T follicular helper cell (primary cell): ENCODE measurements at places on chromosomes 2 and 18.

DNA sequence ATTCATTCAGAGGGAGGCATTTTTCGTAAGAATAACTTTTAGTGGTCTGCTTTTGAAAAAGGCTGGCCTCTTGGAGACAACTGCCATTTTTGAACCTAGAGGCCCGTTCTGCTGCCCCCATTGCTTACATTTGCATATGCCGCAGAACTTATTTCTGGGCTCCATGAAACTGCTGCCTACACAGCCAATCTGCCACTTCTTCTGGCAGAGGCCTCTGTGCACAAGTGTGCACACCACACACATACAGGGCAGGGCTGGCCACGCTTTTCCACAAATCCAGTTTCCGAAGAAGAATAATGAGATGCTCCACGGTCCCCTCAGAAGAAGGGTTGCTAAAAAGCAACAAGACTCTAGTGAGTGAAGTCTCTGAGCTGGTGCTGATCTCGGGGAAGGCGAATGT lies 56.2 kb downstream of the TMEM200C start:
- no peak for DNase-seq

GRCh38 chr2:42366411-42366810 lies 5.4 kb upstream of the COX7A2L start:
- DNase-seq = no peak

DNA sequence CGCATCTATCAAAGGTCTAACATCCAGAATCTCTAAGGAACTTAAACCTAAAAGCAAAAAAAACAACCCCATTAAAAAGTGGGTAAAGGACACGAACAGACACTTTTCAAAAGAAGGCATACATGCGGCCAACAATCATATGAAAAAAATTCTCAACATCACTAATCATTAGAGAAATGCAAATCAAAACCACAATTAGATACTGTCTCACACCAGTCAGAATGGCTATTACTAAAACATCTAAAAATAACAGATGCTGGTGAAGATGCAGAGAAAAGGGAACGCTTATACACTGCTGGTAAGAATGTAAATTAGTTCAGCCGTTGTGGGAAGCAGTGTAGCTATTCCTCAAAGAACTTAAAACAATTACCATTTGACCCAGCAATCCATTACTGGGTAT lies 38.0 kb downstream of the PPP3R1 start:
- DNase-seq = no peak

GRCh38 chr2:49936965-49937364 lies 782.6 kb upstream of the FSHR start:
- DNase-seq = no peak

DNA sequence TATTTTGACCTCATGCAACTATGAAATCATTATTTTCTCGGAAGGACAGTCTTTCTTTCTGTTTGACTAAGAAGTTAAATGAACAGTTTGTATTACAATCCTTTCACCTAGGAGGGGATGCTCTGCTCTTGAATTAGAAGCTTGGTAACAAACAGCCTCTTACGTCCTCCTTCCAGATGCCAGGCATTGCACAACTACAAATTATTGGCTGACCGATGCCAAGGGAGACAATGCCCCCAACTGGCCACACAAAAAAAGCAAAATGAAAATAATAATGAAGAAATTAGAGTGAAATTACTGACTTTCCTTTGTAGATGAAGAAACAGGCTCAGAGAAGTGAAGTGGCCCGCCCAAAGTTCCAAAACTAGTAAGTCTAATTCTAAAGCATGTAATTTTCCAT lies 177.9 kb downstream of the CYRIA start:
- no peak for DNase-seq

DNA sequence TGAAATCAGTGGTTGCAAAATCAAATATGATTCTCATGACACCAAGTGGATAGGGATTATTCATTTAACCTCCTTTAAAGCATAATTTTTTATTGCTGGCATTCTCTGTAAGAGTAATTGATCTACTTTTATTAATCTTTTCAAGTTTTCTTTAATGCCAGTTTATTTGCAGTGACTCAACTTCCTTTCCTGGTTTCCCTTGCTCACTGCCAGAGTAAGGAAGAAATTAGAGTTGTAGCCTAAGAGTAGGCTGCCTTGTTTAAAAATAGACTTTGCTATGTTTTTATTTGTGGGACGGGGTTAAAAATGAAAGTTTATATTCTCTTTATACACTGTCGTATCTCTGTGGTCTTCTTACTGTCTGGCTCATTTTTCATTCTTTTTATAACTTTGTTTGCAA lies 148.6 kb downstream of the WDR7 start:
- DNase-seq = no peak

DNA sequence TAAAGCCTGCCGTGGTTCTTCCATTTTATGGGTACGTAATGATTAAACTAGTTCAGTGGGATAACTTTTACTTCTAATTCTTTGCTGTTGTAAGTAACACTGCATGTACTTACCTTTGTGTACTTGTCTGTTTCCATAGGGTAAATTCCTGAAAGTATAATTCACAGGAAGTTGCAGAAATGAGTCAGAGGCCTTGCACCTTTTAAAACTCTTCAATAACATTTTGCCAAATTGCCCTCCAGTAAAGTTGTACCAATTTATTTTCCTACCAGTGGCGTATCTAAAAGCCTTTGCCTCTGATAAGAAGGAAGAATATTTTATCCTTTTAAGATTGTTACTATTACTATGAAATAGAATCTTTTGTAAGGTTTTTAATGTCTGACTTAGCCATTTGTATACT lies 65.1 kb downstream of the CAB39 start:
- no peak for DNase-seq

GRCh38 chr2:142601794-142602193 lies 275.7 kb upstream of the KYNU start:
- no peak for DNase-seq

DNA sequence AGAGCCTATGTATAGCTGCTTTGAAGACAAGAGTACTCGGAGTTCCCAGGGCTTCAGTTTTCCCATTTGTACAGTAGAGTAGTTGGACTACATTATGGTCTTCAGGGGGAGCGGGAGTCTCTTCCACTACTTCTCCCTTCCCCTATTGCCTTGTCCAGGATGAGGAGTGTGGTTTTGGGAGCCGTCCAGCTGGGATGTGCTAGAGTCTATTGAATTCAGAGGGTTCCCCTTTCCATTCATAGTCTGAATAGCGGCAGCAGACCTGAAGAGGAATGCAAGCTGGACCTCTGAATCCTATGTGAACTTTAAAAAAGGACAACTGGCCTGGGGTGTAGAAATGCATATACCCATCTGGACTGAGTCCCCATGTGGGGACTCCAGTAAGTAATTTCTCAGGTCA lies 43.5 kb upstream of the EPG5 start:
- no peak for DNase-seq

DNA sequence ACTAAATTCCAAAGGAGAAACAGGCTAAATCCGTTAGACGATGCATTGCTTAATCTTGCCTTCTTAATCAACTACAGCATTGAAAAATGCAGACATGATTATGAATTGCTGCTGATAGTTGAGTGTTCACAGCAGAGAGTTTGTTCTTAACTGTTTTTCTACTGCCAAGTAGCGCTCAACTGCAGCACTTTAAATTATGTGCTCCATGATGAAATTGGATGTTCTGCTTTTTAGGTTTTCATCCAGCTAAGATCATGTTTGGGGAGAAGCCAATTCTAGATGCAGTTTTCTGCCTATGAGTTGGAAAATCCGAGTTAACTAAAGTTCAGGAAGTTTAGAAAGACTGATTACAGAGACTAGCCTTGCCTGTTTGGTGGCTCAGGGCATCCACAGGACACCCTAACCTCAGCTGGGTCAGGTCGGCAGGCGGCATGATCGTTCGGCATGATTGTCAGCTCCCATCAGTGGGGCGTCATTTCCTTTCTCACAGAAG lies 119.4 kb upstream of the PIEZO2 start:
- DNase-seq = no peak

DNA sequence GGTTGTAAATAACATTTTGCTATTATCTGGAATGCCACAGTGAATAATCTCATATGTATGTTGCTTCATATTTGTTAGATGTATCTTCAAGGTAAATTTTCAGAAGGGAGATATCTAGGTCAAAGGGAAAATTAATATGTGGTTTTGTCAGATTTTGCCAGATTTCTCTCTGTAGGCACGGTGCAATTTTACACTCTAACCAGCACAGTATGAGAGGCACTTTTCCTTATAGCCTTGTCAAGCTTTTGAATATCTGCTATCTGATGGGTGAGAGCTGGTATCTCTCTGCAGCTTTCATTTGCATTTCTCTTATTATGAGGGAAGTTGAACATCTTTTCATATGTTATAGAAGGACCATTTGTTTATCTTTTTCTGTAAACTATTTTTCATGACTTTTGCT lies 175.7 kb upstream of the PGAP1 start:
- no peak for DNase-seq
